ENCODE measurements at places on chromosomes 6 and 20. TPM values are rescaled to one million over a fixed set of nuclear protein-coding genes. Genes with fewer than 3 reads are reported as not detected.

DNA sequence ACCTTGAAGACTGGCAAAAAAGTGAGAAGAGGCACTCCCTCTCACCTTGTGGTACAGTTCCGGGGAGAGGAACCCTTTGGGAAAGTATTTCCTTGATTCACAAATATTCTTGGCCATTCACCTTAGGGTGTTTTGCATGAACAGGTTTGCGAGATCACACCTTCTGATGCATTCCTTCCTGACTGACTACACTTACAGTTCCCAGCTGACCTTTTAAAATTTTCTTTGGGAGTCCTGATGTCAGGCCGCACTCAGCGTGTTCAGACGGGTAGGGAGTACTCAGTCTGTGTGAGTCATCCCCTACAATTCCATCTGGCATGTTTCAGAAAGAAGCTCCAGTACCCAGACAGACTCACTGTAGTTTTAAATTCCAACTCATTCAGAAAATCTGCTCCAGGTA, 1.7 kb downstream of the ADGRF4 start:
- DNase-seq = no peak

DNA sequence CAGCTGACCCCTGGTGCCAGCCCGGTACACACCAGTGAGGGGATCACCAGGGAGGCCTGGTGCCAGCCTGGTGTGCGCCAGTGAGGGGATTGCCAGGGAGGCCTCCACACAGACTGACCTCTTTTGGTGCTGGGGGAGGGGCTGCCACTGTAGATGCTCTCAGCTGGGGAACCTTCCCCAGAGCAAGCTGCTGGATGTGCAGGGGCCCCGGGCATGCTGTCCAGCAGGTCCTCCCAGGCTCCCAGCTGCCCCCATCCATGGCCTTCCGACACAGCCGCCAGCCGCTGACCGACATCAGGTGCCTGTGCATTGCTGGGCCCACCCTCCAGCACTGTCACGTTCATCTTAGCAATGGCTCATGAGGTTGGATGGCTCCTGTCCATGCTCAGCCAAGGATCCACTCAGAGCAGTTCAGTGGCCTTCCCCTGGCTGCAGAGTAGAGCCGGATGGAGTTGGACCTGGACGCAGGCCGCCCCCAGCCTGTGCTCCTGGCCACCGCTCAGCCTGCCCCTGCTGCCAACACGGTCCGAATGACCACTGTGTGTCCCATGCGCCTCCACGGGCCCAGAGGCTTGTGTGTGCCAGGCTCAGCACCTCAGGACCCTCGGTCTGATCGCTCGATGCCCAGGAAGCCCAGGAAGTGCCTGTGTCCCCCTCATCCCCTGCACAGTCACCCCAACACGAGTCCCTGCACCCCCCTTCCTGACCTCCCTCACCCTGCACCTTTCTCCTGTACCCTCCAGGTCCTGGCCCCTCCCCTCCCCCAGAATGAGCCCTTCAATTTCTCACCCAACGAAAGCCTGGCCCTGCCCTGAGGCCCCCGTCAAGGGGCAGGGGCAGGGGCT, 95.7 kb downstream of the YTHDF1 start:
- peak; percentile 60 for DNase-seq

DNA sequence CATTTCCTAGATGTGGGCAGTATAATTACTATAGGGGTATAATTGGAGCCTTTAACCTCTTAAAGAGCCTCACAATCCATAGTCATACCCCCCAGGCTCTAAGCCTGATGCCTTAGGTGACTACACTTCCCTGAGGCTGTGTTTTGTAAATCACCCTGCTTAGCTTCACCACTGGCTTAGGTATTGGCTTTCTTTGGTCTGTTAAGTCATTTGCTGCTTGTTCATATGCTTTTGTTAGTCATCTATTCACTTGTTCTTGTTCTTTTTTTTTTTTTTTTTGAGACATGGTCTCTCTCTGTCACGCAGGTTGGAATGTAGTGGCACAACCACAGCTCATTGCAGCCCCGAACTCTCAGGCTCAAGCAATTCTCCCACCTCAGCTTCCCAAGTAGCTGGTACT, 26.7 kb downstream of the KAT14 start:
- no peak for DNase-seq

KLHDC3 gene
- 28.3 TPM for total RNA-seq

SNRPB2 gene
- total RNA-seq = 14.2 TPM

- DNase-seq = no peak
Measured at GRCh38 chr6:30424549-30424948, 64.8 kb upstream of the HLA-E start.

DNA sequence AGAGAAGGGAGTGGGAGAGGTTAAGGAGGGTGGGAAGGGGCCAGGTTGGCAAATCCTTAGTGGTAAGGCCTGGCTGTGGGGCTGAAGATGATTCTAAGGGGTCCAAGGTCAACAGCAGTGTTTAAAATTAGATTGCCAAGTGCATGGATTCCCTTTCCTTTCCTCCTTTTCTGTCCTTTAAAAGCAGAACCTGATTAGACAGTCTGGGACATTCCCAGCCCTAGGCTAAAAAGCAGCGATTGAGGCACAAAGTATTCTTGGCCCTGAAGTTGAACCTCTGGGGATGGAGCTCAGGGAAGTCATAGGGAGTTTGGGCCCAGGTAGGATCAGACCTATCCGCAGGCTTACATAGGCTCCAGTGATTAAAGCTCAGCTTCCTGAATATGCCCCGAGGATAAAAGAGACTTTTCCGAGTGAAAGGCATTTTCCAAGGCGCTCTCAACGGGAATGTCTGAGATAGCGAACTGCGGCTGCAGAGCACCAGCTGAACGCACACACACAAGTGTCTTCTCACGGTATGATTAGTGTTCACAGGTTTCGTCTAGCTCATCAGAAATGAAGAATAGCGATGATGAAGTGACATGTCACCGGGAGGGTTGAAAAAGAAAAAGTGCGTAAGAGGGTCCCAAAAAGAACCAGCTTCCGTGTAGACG, 787 bp upstream of the CARMIL1 start:
- no peak for DNase-seq

DNA sequence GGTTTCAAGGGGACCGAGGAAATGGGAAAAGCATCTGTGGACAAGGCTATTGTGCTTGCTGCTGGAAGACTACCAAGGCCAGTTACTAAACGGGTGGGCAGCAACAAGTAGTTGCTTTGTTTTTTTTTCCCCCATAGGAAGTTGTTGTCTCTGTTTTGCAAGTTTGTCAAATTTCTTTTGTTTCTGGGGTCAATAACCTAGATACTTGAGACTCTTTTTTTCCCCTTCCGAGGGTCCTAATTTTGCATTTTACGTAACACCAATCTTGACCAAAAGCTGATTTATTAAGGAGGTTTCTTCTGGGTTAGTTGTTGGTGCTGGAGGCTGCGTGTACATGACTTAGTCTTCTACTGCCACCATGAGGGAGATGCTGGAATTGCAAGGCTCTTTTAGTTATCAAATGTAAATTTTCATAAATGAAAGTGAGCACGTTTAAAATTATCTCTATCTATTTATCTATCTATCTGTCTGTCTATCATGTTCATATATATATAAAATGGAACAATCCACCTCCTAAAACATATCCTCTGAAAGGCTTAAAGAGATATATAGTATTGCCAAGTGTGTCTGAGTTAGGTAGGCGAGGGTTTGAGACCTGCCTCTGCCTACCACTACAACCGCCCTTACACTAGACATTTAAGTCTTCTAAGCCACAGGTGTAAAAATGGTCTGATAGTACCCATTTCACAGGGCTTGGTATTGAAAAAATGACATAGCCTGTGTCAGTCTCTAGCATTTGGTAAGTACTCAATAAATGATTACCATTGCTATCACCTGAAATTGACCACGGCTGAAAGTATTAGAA, 60.2 kb downstream of the GCLC start:
- no peak for DNase-seq

GRCh38 chr20:46304361-46304760, 3.9 kb downstream of the CDH22 start:
- no peak for DNase-seq

DNA sequence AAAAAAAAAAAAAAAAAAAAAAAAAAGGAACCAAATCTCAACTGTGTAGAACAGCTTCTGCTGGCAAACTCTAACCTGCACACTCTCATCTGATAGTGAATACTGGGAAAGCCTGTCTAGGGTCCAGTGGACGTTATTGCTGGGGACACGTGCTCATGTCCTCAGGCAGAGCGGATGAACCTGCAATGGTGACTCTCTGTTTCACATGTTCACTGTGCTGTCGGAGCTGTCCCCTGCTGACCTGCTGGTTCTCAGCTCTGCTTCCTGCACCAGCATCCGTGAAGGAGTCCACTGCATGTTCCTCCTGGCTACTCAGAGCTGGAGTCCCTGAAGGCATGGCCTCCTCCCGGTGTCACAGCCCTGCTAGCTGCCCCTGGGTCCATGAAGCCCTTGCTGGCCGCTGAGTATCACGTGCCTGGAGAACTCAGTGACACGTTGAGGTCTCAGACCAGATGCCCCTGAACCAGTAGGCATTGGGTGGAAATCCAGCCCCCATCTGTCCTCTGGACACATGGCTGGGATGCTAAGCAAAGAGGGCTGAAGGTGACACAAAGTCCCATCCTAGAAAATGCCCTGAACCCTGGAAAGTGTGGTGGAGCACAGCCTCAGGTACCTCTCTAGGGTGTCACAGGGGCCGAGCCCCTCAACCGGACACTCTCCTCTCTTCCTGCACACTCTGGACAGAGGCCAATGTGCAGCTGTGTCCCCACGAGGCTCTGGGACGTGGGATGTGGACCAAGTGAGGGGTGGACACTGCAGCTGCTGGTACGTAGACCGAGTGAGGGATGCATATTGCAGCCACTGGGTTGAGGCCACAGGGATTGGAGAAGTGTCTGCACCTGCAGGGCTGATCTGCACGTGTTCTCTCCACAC, 54.9 kb upstream of the FRMD1 start:
- no peak for DNase-seq

- DNase-seq = no peak
Measured at GRCh38 chr6:169782966-169783365, 31.5 kb downstream of the ERMARD start.

- no peak for DNase-seq
Measured at GRCh38 chr6:116221067-116221466, 32.8 kb downstream of the TSPYL4 start.

DNA sequence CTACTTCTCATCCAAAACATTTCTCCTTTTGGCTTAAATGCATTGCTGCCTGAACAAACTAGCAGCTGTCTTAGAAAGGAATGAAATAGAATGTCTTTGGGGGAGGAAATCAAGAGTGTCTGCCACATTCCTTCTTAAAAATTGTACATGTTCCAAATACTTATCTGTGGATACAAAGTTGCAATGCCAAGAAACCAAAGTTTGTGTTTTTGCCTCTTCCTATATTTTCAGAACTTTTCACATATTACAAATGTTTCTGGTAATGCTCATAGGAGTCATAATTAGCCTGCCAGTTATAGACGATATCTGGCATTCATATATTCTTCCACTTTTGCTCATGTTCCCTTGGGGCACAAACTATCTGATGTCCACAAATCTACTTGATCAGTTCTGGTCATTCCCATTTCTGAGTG, 165.5 kb upstream of the BMP5 start:
- no peak for DNase-seq

- DNase-seq = no peak
Measured at GRCh38 chr6:158015188-158015506, 33.5 kb downstream of the SYNJ2 start.

- no peak for DNase-seq
Measured at GRCh38 chr6:72064399-72064975, 178.1 kb downstream of the RIMS1 start.

HRH3 gene
- total RNA-seq = not detected

GRCh38 chr6:93394471-93394870, 24.9 kb downstream of the EPHA7 start:
- DNase-seq = no peak

MCM8 gene
- 2.3 TPM for total RNA-seq

- no peak for DNase-seq
Measured at GRCh38 chr6:24391756-24392405, 10.9 kb upstream of the MRS2 start.

DNA sequence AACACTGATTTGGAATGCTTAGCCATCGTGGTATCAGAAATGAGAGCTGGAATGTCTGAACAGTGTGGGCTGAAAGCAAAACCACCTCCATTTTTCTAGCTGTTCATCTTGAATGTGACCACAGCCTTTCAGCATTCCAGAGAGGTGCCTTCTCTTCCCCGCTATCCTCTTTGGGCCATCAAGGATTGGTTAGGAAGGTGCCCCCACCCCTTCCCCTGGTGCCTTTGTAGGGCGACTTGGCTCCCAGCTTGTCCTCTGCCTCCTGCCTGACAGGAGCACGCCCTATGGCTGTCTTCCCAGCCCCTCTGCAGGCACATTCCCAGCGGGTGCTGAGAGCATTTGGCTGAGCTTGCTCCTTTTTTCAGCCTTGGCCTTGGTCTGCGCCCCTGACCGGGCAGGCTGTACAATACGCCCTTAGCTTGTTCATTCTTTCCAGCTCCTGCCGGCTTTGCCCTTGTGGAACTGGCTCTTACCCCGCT, 97.5 kb downstream of the ARMC2 start:
- peak; percentile 52 for DNase-seq

Data from pancreas (tissue), 10 donors.